ENCODE measurements at places on chromosomes 1 and 21. TPM values are rescaled to one million over a fixed set of nuclear protein-coding genes. Genes with fewer than 3 reads are reported as not detected.

GRCh38 chr1:77513839-77514763 lies 168.4 kb downstream of the ZZZ3 start:
- peak; percentile 58 for DNase-seq

FCGR2B gene
- not detected for total RNA-seq

MORC3 gene
- 30.1 TPM for total RNA-seq

DNA sequence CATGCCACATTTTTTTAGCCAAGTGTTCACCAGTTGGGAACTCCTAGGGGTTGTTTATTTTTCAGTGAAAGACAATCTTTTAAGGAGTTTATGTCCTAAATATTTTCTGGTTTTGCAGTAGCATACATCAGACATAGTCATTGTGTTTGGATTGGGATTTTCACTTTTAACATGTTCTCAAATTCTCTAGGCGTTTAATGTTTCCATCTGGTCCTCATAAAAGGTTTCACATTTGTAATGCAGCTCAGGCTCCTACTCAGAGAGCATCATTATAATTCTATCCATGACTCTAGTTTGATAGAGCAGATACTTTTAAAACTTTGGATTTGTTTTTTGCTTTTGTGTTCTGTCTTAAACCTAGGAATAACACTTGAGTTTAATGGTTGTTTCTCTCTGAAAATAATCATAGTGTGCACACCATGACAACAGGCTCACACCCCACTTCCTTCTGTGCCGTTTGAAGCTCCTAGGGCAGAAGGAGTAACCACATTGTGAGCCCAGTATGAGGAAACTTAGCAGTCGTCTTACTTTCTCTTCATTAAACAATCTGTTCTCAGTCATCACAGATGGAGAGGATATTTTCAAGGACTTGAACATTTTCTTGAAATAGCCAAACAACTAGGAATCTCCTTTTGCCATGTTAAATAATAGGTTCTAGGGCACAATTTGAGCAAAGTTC lies 219.6 kb downstream of the PDE4B start:
- DNase-seq: no peak

GRCh38 chr1:181122222-181122621 lies 33.7 kb downstream of the IER5 start:
- DNase-seq: no peak

GRCh38 chr1:66758241-66758755 lies 6.0 kb downstream of the DYNLT5 start:
- no peak for DNase-seq

- DNase-seq: no peak
Observed at GRCh38 chr1:46539972-46540371, 11.5 kb downstream of the KNCN start.

OR2T10 gene
- total RNA-seq: not detected

DNA sequence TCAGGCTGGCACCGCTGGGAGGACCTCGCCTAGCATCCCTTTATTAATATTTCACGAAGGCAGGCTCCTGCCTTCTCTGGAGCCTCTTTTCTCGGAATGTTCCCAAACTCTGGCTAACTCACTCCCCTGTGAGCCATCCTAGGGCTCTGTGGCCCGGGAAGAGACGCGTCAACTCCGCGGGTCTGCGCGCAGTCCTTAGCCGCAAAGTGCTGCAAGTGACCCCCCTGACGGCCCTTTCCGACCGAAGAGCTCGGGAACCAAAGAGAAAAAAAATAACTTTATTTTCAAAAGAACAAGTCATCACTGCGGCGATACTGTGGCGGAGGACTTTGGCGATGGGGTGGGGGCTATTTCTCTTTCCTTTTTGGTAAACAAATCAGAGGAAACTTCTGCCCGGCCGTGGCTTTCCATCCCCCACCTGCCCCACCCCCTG lies 14.6 kb downstream of the NR5A2 start:
- DNase-seq: no peak

- DNase-seq: no peak
Observed at GRCh38 chr1:6700853-6701436, 671 bp downstream of the DNAJC11 start.

- no peak for DNase-seq
Observed at GRCh38 chr1:165444897-165445370, at the start of gene RXRG. RXRG (minus strand) TSS chr1:165445126; CDS start chr1:165444893, 233 bp downstream.

ADGRL4 gene
- total RNA-seq: 161 TPM

- DNase-seq: no peak
Observed at GRCh38 chr1:232486454-232487207, 143.3 kb downstream of the SIPA1L2 start.

DNA sequence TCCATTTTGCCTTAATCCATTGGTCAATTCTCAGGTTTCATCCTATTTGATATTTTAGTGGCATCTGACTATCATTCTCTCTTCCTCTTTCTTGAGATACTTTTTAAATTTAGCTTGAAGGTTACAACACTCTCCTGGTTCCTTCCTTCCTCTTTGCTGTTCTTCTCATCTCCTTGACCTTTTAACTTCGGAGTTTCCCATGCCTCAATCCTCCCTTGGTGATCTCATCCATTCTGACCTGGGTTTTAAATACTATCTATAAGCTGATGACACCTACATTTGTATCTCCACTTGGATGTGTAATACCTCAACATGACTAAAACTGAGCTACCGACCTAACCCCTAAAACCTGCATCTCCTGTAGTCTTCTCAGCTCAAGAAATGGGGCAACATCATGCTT lies 4.8 kb upstream of the ZNF687 start:
- DNase-seq: no peak

GRCh38 chr1:67682659-67683197 lies 2.3 kb upstream of the GADD45A start:
- DNase-seq: no peak

GRIK1 gene
- total RNA-seq: not detected

DNA sequence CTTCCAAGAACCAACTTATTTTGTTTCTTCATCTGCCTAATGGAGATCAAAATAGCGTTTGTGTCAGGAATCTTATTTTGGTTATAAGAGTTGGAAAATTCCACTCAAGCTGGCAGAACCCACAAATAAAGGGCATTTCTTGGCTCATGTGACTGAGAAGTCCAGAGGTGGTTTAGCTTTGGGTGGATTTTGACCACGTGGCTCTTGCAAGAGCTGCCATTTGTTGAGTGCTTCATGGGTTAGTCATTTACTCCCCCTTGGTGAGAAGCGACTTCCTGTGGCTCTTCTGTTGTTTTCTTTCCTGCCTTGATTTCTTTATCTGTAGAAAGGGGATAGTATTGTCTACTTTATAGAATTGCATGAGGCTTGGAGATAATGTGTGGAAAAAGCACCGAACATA lies 9.5 kb upstream of the RNF186 start:
- no peak for DNase-seq

DNA sequence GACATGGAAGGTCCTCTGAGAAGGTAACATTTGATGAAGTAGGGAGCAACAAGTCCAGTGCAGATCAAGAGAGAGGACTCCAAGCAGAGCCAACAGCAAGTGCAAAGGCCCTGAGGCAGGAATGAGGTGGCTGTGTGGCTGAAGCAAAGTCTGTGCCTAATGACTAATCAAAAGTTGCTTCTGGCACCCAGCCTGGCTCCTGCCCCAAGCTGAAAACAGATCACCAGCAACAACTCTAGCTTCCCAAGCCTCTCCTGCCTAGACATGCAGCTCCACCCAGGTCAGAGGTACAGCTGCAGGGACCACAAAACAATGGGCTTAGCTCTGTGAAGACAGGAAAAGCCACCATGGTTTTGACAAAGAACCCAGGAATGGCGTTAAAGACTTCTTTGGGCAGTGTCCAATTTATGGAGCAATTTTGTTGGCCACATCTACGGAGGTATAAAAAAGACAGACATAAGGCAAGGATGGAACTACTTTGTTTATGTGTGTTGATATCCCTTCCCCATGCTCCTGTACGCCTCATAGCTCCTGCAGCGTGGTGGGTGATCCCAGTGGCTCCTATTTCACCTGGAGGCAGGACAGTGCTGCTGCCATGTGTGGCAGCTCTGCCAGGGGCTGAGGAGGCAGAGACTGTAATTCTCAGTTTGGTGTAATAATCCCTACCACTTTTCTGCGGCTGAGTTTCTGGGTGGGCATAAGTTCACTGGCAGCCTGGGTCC lies 26.4 kb upstream of the IGSF3 start:
- DNase-seq: no peak

DNA sequence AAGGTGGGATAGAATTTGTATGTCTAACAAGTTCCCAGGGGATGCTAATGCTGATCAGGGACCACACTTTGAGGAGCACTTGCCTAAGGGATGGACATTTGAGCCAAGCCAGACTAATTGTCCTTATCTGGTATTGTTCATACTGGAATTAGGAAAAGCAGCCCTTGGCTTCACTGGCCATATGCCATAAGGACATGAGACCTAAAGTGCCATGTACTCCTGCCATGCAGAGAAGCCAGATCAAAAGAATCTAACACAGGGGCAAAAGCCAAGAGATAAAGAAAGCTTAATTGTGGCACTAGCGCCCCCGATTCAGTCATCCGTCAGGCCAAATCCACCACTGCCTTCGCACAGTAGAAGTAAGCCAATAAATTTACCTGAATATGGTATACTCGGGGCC lies 45.7 kb downstream of the RNF11 start:
- DNase-seq: no peak

GRCh38 chr1:224860488-224861338 lies 68.8 kb upstream of the DNAH14 start:
- no peak for DNase-seq

DNA sequence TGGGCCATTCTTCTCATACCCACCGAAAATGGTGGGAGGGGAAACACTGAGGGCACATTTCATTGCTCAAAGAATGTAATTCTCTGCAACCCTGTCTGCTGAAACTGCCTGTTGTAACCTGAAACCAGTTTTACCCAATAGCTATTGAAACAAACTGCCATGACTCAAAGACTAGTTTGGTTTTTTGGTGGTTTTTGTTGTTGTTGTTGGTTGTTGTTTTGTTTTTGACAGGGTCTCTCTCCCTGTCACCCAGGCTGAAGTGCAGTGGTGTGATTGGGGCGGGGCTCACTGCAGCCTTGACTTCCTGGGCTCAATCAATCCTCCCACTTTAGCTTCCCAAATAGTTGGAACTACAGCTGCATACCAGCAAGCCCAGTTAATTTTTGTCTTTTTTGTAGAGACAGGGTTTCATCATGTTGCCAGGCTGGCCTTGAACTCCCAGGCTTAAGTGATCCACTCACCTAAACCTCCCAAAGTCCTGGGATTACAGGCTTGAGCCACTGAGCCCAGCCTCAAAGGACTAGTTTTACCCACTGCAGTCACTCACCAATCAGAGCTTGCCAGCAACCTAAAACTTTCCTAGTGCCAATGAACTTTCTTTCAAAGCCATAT lies 2.1 kb upstream of the IPP start:
- no peak for DNase-seq

DNA sequence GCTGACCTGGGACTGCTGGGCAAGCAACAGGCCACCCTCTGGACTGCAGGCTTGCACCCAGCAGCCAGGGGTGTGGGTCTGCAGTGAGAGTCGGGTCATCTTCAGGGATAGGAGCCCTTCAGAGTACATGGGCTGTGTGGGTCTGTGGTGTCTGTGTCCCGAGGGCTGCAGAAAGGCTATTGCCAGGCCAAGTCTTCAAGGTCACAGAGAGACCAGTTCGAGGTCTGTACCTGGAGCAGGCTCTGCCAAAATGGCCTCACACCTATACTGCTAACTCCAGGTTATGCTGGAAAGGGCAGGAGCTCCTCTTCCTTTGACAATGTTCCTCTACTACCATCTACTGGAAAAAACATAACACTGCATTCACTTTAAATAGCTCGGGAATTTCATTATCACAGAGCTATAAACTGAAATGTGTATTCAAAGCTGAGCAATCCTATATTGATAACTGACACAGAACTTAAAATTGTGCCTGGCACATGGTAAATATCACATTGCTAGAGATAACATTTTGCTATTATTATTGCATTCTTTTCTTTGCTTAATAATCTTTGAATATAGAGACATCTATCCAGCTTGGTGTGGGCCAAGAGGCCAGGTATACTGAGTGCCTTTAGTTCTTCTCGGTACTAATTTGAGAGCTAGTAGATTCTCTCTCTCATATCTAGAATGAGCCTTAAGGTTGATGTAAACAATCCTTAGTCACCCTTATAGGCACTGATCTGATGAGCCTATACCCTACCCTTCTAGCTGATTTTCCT lies 6.9 kb upstream of the DNAH14 start:
- DNase-seq: no peak

UAP1 gene
- total RNA-seq: 196 TPM

PRAMEF20 gene
- total RNA-seq: not detected

DNA sequence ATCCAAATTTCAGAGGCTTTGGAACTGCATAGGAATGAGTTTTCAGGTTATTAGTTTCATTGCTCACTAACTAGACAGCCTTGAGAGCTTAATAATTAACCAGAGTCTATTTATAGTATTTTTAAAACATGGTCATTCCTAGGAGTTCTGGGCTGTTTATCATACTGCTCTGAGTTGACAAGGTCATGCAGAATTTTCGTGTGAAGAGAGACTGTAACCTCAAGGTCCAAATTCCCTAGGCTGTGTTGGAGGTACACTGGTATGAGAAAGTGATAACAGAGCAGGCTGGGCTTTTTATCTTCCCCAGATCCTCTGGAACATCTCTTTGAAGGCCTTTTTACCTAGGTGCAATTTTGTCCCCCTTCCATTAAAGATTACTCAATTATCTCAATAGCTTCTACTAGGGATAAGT lies 736.3 kb downstream of the LTN1 start:
- no peak for DNase-seq

CD247 gene
- total RNA-seq: 0.88 TPM

RABGAP1L gene
- total RNA-seq: 28.0 TPM

DNA sequence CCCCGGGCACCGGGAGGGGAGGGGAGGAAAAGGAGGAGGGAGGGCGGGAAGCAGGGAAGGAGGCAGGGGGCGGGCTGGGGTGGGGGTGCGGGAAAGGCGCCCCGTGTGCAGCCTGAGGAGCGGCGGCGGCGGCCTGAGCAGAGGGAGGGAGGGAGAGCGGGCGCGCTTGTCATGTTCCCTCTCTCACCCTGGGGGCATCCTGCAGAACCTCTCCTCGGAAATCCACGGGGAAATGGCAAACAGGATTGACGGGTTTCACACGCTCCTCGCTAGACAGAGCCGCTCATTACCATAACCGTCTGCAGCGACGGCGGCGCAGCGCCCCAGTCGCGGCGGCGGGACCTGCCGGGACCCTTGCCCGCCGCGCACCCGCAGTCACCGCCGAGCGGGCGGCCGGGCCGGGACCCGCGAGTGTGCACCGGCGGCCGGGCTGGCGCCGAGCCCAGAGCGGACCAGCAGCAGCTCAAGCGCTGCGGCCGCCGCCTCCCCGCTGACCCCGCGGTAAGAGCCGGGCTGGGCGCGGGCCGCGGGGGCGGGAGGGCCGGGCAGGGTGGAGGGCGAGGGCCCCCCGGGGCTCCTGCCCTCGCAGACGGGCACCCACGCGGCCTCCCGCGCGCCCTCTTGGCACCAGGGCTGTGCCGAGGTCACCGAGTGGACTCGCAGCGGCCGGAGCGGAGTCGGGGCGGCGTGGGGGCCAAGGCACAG lies at the start of gene SERTAD4:
Gene SERTAD4 (plus strand): TSS at position 286 of the 705 bp plus-strand sequence. CDS start 5,165 bp downstream, outside the sequence.
- DNase-seq: no peak

FAM167B gene
- 5.5 TPM for total RNA-seq

GRCh38 chr1:115062542-115063004 lies 26.7 kb downstream of the TSPAN2 start:
- DNase-seq: no peak

- no peak for DNase-seq
Observed at GRCh38 chr1:1361982-1362423, 3.6 kb upstream of the MXRA8 start.
